Osteoblast (primary cell): ENCODE measurements at places on chromosomes 4 and X. TPM values are rescaled to one million over a fixed set of nuclear protein-coding genes. Genes with fewer than 3 reads are reported as not detected.

DNA sequence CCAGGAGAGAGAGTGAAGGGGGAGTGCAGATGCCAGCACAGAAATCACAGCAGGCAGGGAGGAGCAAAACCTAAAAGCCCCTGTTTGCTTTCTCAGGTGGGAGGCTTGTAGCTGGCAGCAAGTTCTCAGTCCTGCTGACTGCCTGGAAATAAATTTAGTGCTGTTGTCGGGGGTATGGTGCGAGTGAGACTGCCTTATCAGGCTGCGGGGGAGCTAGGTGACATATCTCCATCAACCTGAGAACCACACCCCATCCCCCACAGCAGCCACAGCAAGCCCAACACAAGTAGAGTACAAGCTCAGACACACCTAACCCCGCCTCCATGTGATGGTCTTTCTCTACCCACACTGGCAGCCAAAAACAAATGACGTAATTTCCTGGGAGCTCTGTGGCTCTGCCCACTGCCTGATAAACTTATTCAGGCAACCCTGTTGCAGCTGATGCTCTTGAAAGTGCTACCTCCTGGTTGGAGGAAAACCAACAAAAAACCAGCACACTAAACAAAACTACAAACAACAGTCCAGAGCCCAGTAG is 953.4 kb upstream of the NDST4 start:
- DNase-seq = peak; percentile 0

- DNase-seq = no peak
These were observed 399 bp downstream of the AIFM1 start for GRCh38 chrX:130165181-130165702.

DNA sequence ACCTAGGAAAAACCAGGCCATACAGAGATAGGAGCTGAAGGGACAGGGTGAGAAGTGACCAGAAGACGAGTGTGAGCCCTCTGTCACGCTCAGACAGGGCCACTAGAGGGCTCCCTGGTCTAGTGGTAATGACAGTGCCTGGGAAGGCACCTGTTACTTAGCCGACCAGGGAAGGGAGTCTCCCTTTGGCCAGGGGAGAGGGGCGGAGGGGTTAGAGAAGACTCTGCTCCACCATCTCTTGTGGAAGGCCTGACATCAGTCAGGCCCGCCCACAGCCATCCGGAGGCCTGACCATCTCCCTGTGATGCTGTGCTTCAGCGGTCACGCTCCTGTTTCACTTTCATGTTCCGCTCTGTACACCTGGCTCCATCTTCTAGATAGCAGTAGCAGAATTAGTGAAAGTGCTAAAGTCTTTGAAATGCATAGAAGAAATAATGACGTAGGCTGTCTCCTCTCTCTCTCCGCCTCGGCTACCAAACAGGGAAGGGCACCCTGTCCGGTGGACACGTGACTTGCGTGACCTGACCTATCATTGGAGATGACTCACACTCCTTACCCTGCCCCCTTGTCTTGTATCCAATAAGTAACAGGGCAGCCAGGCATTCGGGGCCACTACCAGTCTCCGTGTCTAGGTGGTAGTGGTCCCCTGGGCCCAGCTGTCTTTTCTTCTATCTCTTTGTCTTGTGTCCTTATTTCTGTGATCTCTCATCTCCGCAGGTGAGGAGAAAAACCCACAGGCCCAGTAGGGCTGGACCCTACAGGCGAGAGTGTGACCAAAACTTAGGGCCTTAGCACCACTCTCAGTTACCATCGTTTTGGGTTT is 26.7 kb downstream of the HTT-AS start:
- DNase-seq = peak; percentile 31

- DNase-seq = no peak
These were observed 66.0 kb downstream of the FHDC1 start for GRCh38 chr4:153002110-153002509.

- no peak for DNase-seq
These were observed 364.0 kb downstream of the BCOR start for GRCh38 chrX:39733745-39734144.

- no peak for DNase-seq
These were observed 66.6 kb upstream of the ENPP6 start for GRCh38 chr4:184284336-184284690.

GRCh38 chr4:8398347-8398746 is 42.2 kb downstream of the ACOX3 start:
- DNase-seq = no peak

GRCh38 chr4:15794905-15795304 is 16.8 kb downstream of the CD38 start:
- no peak for DNase-seq

DNA sequence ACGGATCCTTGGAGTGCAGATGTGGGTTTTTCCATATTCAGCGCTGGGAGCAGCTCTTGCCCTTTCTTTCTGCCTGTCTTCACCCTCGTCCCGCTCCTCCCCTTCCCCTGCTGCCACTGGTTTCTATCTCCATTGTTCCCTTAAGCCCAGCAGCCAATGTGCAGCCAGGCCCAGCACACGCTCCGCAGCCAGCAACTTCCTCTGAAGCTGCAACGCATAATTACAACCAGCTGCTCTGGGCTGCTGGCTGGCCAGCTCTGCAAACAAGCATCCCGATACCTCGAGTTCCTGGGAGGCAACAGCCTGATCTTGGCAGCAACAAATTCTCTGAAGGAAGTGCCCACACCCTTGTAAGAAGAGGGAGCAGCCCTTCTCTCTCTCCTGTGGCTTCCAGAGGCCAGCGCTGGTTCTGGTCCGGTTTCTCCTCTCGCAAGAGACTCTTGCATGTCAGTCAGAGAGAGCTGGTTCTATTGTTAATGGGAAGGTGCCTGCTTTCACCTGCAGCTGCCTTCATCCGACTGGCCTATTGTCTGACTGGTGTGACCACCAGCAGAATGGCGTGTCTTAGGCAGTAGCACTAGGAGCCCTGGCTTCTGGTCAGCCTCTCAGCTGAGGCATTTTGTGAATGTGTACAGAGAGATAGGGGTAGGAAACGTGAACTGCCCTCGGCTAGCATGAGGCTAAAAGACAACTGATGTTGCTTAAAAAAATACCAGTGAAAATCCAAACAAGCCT is 83.8 kb upstream of the MAML3 start:
- DNase-seq = peak; percentile 90

GRCh38 chr4:181106398-181106797 is 1136.8 kb upstream of the TENM3 start:
- no peak for DNase-seq

- DNase-seq = no peak
These were observed 19.4 kb upstream of the SEL1L3 start for GRCh38 chr4:25882226-25882625.

DNA sequence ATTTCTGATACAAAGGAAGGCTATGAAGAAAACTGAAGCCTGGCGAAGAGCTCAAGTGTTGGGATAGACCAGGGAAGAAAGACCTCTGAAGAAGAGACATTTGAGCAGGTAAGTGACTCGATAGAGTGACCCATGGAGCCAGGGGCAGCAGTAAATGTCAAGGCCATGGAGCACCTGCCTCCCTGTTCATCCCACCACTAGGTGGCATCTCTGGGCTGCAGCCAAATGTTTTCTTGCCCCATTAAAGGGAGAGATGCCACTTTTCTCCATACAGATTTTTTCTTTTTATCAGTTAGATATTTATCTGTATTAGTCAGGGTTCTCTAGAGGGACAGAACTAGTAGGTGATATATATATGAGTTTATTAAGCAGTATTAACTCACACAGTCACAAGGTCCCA is 4.9 kb upstream of the ZNF81 start:
- DNase-seq = peak; percentile 21

DNA sequence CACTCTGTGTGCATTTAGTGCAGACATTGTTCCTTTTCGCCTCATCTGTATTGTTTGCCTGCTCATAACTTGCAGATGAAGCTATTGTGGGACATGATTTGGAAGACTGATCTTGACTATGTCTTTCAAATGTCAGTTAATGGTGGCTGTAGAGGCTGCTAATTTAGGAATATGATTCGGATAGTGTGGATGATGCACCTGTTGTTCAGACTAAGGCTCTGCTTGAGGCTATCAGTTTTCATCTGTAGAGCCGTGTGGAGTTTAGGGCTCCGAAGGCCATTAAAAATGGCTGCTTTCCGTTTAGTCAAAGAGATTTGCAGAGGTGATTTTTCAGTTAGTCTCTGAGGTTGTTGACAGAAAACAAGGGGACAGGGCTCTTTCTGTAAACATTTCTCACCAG is 102.0 kb downstream of the GBA3 start:
- DNase-seq = no peak

- no peak for DNase-seq
These were observed 133.0 kb upstream of the NAP1L5 start for GRCh38 chr4:88830598-88830997.

DNA sequence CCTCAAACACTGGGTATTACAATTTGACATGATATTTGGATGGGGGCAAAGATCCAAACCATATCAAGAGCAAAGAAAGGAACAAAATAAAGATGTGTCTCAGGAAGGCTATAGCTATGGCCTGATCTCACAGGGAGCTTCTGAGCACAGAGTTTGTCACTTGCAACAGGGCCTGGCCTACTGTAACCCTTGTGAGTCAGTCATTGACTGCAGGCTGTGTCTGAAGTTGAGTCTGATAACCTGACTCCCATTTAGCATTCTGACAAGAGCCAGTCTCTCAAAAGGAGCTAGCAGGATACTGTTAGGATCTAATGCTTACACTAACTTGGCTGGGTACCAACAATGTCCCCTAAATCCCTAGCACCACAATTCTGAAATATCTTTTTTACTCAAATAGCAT is 612.5 kb upstream of the TECRL start:
- no peak for DNase-seq

GRCh38 chrX:96611619-96612362 is 72.9 kb upstream of the DIAPH2 start:
- no peak for DNase-seq

DNA sequence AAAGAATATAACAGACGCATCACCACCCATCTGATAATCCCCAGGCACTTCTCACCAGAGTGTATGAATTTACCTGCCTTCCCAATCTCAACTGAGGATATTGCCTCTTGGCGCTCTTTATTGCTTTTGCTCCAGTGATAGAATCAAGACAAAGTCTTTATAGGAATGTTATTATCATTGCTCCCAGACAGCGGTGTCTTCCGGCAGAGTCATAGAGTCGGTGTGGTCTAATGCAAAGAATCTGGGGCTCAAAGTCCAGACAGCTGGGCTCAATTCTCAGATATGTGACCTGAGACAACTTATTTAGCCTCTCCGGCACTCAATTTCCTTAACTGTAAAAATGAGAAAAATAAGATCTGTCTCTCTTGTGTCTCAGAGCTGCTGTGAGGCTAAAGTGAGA is 106.1 kb upstream of the PAK3 start:
- no peak for DNase-seq

PPP2R2C gene
- under 0.01 TPM in 1 of 2 replicates, not detected in the other for total RNA-seq

EREG gene
- 0.29 and 1.1 TPM in 2 replicates for total RNA-seq

SSX4 gene
- not detected in 2 replicates for total RNA-seq

SSX1 gene
- not detected in 2 replicates for total RNA-seq

USP17L27 gene
- total RNA-seq = not detected in 2 replicates

CACNA1F gene
- total RNA-seq = not detected in 2 replicates
